ENCODE measurements at places on chromosomes 1 and 21. TPM values are rescaled to one million over a fixed set of nuclear protein-coding genes. Genes with fewer than 3 reads are reported as not detected.

EFNA1 gene
- not detected for total RNA-seq

SH2D1B gene
- total RNA-seq, result not detected

FUCA1 gene
- total RNA-seq, result 15.4 TPM

DNA sequence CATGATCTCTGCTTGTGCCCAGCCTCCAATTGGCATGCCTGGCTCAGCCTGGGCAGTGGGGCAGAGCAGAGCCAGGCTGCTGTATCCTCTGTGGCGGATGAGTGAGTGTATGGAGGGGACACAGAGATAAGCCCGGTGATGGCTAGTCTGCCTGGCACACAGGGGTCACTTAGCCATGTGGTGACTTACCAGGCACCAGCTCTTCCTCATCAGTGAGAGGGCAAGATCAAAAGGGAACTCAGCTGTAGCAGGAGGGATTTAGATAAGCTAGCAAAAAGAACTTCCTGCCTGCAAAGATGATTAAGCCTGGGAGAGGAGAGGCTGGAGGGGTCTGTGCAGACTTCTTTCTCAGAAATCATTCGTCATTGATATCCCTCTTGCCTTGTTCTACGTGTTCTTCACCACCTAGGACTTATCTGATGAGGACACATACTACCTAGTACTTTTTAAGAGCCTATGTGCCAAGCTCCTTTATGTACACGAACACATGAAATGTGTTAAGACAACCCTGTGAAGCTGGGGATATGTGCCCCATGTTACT, 7.9 kb downstream of the KIF21B start:
- no peaks in the 10 kb centered on the region for H3K4me1 ChIP-seq
- H3K27ac ChIP-seq, result no peak overlapping the region
- DNase-seq, result no peak
- no peak overlapping the region for H3K4me3 ChIP-seq
- H3K27me3 ChIP-seq, result peaks cover 22% of the 10 kb centered on the region

GRCh38 chr1:57024855-57025254, 59.0 kb upstream of the C8B start:
- H3K27me3 ChIP-seq, result no peaks in the 10 kb centered on the region
- peak; percentile 9 for DNase-seq
- H3K4me3 ChIP-seq, result no peak overlapping the region
- no peaks in the 10 kb centered on the region for H3K36me3 ChIP-seq
- no peaks in the 10 kb centered on the region for H3K4me1 ChIP-seq

GRCh38 chr1:39294531-39294930, 90.0 kb downstream of the MACF1 start:
- peak; percentile 18 for DNase-seq
- no peak overlapping the region for H3K4me3 ChIP-seq
- H3K36me3 ChIP-seq, result peaks cover 53% of the 10 kb centered on the region
- H3K27ac ChIP-seq, result no peak overlapping the region

GRCh38 chr1:152159144-152159543, at the start of gene RPTN:
Gene RPTN, minus strand, starts transcription at chr1:152159228. Its CDS starts 1,339 bp downstream, at chr1:152157889.
- peaks cover 6% of the 10 kb centered on the region for H3K27me3 ChIP-seq
- no peak within 1 kb of the TSS for H3K4me3 ChIP-seq
- peaks cover 12% of the 10 kb centered on the region for H3K4me1 ChIP-seq

GRCh38 chr21:26776310-26777021, 68.7 kb downstream of the ADAMTS1 start:
- H3K27me3 ChIP-seq, result no peaks in the 10 kb centered on the region
- H3K4me1 ChIP-seq, result no peaks in the 10 kb centered on the region
- H3K36me3 ChIP-seq, result no peaks in the 10 kb centered on the region
- peak; percentile 73 for DNase-seq
- H3K4me3 ChIP-seq, result no peak overlapping the region

DNA sequence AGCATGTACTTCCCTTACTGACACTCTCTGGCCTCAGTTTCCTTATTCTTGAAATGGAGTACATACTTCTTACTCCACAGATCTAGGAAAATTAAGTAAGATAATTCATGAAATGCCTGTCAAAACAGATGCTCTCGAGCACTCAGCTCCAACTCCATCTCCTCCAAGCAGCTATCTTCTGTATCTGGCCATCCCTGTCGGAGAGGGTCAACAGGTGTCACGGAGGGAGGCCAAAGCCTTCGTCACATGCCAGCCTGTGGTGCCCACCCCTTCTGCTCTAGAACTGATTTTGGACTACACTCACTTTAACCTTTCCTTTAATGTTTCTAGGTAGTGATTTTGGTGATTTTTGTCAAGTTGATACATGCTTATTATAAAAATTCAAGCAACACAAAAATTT, 18.8 kb upstream of the PKP1 start:
- no peak overlapping the region for H3K4me3 ChIP-seq
- H3K27me3 ChIP-seq, result no peaks in the 10 kb centered on the region
- DNase-seq, result no peak

GRCh38 chr1:222798116-222798515, 16.7 kb upstream of the DISP1 start:
- no peaks in the 10 kb centered on the region for H3K4me1 ChIP-seq
- H3K27me3 ChIP-seq, result 0 out of 2 replicates have a peak, but pooled peaks cover 4% of the 10 kb centered on the region
- peak; percentile 62 for DNase-seq

DNA sequence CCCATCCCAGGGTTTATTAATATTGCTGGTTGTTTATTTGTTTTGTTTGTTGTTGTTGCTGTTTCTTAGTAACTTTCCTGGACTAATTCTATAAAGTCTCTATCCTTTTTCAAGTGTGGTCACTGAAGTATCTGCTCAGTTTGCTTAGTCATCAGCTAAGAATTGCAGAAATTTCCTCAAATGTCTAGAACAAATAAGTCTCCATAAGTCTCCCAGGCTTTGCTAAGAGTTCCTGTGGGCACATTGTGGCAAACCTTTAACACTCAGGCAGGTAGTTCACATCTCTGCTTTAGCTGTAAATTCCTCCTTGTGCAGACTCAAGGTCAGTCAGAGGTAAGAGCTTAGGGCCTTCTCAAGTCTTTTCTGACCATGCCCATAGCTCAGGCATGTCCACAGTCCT, 38.9 kb upstream of the C1orf185 start:
- H3K27me3 ChIP-seq, result no peaks in the 10 kb centered on the region
- peak overlapping the region; percentile 82 for H3K27ac ChIP-seq
- peak; percentile 89 for DNase-seq
- peaks cover 23% of the 10 kb centered on the region for H3K4me1 ChIP-seq
- H3K4me3 ChIP-seq, result no peak overlapping the region
- no peaks in the 10 kb centered on the region for H3K36me3 ChIP-seq

- no peak overlapping the region for H3K27ac ChIP-seq
- no peaks in the 10 kb centered on the region for H3K4me1 ChIP-seq
- DNase-seq, result peak; percentile 65
- no peaks in the 10 kb centered on the region for H3K36me3 ChIP-seq
- peaks cover 68% of the 10 kb centered on the region for H3K27me3 ChIP-seq
- H3K4me3 ChIP-seq, result peak overlapping the region; percentile 65
Observed at GRCh38 chr1:200029035-200029821, 1.7 kb downstream of the NR5A2 start.

DNA sequence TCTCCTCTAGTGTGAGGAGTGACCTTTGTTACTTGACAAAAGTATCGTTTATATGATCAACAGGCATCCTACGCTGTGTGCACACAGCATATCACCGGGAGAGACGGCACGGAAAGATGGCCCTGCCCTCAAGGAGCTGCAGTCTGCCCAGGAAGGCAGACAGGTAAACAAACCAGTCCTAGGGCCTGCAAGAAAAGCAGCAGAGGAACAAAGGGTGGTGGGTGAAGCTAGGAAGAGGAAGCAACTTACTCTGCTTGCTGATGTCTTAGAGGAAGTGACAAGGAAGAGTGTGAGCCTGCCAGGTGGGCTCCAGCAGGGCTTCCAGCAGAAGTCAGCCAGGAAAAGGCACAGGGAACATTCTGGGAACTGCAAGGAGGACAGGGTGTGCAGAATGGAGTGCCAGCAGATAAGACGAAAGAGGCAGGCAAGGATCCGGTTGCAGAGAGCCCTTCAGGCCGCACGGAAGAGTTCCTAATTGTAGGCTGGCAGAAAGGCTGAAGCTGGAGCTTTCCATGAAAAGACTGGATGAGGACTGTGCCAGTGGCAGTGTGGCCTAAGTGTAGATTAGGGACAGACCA, 106.7 kb downstream of the SLC45A1 start:
- peak overlapping the region; percentile 76 for H3K27ac ChIP-seq
- peaks cover 26% of the 10 kb centered on the region for H3K4me1 ChIP-seq
- no peak for DNase-seq
- H3K27me3 ChIP-seq, result no peaks in the 10 kb centered on the region
- H3K36me3 ChIP-seq, result peaks cover 3% of the 10 kb centered on the region
- peak overlapping the region; percentile 75 for H3K4me3 ChIP-seq

DNA sequence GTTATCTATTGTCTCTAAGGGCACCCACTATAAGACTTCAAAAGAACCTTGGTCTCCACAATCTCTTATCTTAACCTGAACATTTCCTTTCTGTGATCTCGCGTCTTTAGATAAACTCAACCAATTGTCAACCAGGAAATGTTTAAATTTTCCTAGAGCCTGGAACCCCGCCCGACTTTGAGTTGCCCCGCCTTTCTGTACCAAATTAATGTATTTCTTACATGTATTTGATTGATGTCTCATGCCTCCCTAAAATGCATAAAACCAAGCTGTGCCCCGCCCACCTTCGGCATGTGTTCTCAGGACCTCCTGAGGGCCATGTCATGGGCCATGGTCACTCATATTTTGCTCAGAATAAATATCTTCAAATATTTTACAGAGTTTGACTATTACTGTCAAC, 5.9 kb upstream of the CXADR start:
- no peak for DNase-seq
- peaks cover 6% of the 10 kb centered on the region for H3K4me1 ChIP-seq
- peaks cover 4% of the 10 kb centered on the region for H3K27me3 ChIP-seq
- H3K27ac ChIP-seq, result no peak overlapping the region

DNA sequence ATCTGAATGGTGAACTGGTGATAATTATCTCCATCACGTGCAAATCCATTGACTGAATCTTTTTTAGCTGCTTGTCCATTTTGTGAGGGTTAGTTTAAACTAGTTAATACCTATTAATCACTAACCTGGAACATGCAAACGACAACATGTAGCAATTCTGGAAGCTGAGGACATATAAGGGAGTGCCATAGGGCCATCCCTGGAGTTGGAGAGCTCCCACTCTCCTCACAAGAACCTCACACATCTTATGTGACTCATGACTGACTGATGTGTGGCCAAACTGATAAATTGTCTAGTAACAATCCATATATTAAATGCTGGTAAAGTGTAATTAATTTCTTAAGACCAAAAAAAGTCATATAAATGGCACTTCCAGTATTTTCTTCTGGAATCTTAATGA, 62.9 kb upstream of the HOOK1 start:
- H3K27me3 ChIP-seq, result no peaks in the 10 kb centered on the region
- H3K4me3 ChIP-seq, result no peak overlapping the region
- no peaks in the 10 kb centered on the region for H3K36me3 ChIP-seq
- no peak overlapping the region for H3K27ac ChIP-seq

DNA sequence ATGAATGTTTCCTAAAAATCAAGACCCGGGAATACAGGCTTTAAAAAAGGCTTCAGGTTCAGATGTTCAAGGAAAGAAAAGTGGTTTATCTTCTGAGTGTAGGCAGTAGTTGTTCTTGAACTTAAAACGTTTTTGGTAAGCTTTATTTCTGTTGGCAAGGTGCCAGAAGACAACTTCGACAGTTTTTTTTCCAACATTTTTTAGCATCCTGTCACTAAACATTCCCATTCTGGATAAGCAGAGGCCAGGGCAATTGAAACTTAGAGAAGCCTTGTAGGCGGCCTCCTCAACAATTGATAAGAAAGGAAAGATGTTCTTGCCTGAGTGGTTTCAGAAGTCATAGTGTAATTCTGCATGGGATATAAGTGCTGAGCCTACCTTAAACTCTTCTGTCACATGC, 66.7 kb downstream of the PATJ start:
- H3K4me1 ChIP-seq, result no peaks in the 10 kb centered on the region
- no peaks in the 10 kb centered on the region for H3K27me3 ChIP-seq
- H3K4me3 ChIP-seq, result no peak overlapping the region
- peak; percentile 22 for DNase-seq
- no peaks in the 10 kb centered on the region for H3K36me3 ChIP-seq

- DNase-seq, result peak; percentile 26
- H3K27me3 ChIP-seq, result no peaks in the 10 kb centered on the region
- no peaks in the 10 kb centered on the region for H3K36me3 ChIP-seq
- peaks cover 59% of the 10 kb centered on the region for H3K4me1 ChIP-seq
- no peak overlapping the region for H3K27ac ChIP-seq
Observed at GRCh38 chr1:24414775-24415333, 748 bp upstream of the NIPAL3 start.

GRCh38 chr21:44989537-44989886, 49.7 kb downstream of the SLX9 start:
- H3K36me3 ChIP-seq, result no peaks in the 10 kb centered on the region
- DNase-seq, result no peak
- H3K27me3 ChIP-seq, result no peaks in the 10 kb centered on the region

GRCh38 chr1:68231627-68232288, 565 bp downstream of the WLS start:
- H3K27me3 ChIP-seq, result no peaks in the 10 kb centered on the region
- DNase-seq, result peak; percentile 80
- H3K27ac ChIP-seq, result peak overlapping the region; percentile 29
- H3K4me3 ChIP-seq, result peak overlapping the region; percentile 80
- H3K4me1 ChIP-seq, result peaks cover 11% of the 10 kb centered on the region

- H3K27ac ChIP-seq, result no peak overlapping the region
- DNase-seq, result no peak
- no peak overlapping the region for H3K4me3 ChIP-seq
- H3K4me1 ChIP-seq, result no peaks in the 10 kb centered on the region
- no peaks in the 10 kb centered on the region for H3K27me3 ChIP-seq
Observed at GRCh38 chr1:231613419-231614349, 12.9 kb upstream of the DISC1 start.

- no peaks in the 10 kb centered on the region for H3K27me3 ChIP-seq
- peak; percentile 91 for DNase-seq
- H3K4me3 ChIP-seq, result peak overlapping the region; percentile 28
- H3K27ac ChIP-seq, result peak overlapping the region; percentile 98
Observed at GRCh38 chr1:160309185-160309557, 24.2 kb upstream of the PEX19 start.
